Left hindlimb (tissue), 1 donor: ENCODE measurements at places on chromosomes 1 and 21.

- no peak for DNase-seq
These were observed 256.1 kb upstream of the DPYD start for GRCh38 chr1:98176936-98177335.

DNA sequence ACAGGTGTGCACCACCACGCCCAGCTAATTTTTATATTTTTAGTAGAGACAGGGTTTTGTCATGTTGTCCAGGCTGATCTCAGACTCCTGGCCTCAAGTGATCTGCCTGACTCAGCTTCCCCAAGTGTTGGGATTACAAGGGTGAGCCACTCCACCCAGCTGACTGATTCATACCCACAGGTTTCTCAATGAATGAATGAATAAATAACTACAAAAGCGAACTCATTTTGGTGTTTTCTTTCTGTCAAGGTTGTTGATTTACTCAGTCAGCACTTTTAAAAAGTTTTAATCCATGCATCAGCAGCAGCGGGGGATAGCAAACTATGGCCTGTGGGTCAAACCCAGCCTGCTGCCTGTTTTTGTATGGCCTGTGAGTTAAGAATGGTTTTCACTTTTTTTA lies 217.5 kb downstream of the FAF1 start:
- DNase-seq: no peak

- no peak for DNase-seq
These were observed 378.4 kb downstream of the SETD4 start for GRCh38 chr21:35681946-35682345.

- no peak for DNase-seq
These were observed 15.8 kb downstream of the TSPAN2 start for GRCh38 chr1:115073298-115074087.

- no peak for DNase-seq
These were observed 8.2 kb downstream of the NES start for GRCh38 chr1:156668801-156669637.

DNA sequence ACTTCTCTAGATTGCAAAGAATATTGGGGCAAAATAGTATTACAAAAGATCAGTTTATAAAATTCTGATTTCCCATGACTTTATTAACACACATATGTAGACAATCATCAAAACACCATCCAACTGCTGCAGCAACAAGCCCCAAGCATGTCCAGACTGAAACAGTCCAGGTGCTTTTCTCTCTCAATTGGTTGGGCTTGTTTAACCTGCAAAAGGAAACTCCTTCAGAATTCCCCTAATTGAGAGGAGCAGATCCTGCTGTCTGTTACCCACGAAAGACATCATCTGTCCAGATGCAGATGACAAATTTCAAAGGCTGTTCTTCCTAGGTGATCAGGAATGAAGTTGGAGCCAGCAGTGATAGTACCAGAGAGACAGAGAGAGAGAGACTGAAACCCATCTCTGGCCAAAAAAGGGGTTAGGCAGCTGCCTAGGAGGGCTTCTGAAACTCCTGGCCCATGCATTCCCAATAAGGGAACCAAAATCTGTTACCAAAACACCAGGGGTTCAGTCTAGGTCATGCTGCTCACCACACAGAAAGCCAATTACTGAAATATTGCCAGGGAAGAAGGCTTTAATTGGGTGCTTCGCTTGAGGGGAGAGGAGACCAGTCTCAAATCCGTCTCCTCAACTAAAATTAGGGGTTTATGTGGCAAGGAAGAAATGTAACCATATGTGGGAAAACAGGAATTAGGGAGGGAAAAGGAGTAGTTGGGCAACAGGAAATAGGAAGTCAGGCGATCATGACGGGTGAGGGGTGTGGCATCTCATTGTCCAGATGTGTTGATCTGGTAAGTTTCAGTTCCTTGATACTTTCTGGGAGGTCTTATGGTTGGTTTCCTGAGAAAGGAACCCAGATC lies 34.7 kb upstream of the RGL1 start:
- DNase-seq: no peak

DNA sequence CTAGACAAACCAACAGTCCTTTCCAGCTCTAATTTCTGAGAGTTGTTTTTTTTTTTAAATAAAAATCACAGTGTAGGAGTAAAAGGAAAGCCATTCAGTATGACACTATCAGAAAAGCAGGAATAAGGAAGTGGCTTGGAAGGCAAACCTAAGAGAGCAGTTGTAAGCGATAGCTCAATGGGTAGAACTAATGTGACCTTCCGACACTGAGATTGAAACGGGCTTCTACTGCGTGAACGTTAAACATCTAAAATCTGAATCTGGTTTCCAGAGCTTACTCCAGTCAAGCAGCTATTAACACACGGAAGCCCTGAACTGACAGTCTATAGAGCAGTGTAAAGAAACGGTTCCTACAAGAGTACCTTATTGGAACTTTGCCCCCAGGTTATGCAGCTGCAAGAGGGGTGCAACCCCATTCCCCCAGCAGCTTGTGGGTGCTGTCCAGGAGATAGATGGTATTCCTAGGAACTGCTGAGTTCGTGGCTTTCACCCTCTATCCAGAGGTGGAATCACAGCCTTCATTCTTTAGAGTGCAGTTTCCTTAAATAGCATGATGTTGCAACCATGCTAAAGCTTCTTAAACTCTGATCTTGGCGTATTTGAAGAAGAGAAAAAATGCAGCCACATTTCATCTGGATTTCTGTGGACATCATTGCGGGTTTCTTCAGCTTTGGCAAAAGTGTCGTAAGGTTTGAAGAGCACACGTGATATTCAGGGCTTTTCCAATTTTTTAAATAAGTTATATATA lies 3.3 kb upstream of the IRF2BP2 start:
- peak; percentile 60 for DNase-seq

DNA sequence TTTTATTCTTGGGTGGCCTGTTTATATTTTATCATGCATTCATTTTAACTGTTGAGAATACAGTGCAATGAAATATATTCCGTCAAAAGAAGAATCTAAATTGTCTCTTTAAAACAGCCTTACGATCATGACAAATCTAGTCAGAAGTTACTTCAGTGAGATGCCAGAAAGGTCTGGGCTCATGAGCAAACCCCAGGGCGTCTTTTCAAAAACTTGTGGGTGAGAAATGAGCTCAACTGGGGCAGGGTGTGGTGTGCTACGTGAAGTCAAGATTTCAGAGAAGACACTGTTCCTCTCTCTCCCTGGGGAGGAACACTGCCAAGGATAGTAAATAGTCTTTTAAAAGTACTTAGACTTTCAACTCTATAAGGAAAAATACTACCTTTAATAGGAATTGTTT lies 13.4 kb upstream of the UAP1 start:
- no peak for DNase-seq

DNA sequence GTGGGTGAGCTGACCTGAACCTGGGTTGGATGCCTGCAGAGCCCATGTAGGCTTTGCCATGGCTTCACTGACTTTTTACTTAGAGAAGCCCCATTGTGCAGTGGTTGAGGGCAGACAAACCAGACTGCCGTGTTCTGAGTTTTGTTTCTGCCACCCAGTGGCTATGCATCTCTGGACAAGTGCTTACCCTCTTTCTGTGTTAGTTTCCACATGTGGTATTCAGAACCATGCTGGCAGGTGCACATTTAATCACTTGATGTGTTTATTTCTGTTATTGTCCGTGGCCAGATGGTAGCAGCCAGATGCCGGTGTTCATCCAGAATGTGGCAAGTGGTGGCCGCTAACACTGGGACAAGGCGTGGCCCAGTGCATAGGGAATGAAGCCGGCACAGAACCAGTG lies 10.3 kb upstream of the PTPN7 start:
- no peak for DNase-seq

DNA sequence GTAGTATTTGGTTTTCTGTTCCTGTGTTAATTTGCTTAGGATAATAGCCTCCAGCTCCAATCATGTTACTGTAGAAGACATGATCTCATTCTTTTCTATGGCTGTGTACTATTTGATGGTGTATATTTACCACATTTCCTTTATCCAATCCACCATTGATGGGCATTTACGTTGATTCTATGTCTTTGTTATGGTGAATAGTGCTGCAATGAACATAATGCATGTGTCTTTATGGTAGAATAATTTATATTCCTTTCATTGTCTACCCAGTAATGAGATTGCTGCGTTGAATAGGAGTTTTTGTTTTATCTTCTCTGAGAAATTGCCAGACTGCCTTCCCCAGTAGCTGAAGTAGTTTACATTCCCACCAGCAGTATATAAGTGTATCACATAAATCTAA lies 538.8 kb downstream of the LRRIQ3 start:
- DNase-seq: no peak

- no peak for DNase-seq
These were observed 104.8 kb downstream of the RGS2 start for GRCh38 chr1:192913683-192914082.

- DNase-seq: no peak
These were observed 497.4 kb downstream of the DPYD start for GRCh38 chr1:97423403-97423802.

- no peak for DNase-seq
These were observed 286.7 kb downstream of the SRGAP2C start for GRCh38 chr1:121471523-121471922.

- DNase-seq: peak; percentile 46
These were observed at the start of gene KCND3 for GRCh38 chr1:111989531-111990025. KCND3 (minus strand) TSS chr1:111989668.

- DNase-seq: no peak
These were observed 396.0 kb upstream of the USP24 start for GRCh38 chr1:55611123-55611522.

DNA sequence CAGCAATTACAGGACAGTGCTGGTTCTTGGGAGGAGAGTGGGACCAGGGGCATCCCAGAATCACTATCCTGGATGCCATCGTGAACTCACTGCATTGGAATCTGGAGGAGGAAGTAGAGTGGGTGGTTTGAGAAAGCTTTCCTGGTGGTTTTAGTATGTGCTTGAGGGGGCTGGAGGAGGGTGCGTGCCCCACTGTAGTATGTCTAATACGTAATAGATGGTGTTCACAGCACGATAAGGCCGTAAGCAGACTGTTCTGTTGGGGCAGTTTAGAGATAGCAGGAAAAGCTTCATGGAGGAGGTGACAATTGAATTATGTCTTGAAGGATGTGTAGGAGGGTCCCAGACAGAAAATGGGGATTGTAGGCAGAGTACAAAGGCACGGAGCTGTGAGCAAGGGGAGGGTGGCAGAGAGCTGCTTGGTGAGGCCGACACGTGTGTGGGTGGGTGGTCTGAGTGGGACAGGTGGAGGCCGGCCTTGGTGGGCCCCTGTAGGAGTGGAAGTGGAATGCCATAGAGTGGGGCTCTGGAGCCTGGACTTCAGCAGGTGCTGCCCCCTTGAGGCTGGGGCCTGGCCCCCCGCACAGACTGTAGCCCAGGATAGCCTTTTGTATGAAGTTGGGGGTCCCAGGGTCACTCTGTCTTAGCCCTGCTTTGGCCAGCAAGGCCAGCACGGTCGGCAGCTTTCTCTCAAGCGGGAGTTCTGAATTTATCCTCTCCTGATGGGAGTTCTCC lies 37.0 kb downstream of the IL6R start:
- no peak for DNase-seq

DNA sequence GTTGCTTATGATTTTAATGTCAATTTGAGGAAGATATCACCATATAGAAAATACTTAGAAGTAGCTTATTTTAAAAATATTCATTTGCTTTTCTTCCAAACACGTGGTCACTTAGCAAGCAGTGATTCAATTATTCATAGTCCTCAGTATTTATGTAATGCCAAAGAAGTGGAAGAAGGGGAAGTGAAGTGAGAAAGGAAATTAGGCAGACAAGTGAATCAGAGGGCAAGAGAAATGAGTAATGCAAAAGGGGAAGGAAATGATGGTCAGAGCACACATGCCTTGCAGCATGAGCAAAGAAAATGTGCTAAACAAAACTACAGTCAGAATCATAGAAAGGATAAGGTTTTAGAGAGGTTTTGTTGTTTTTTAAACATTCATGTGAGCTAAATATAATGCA lies 31.8 kb downstream of the SDCCAG8 start:
- DNase-seq: no peak

GRCh38 chr1:204574865-204575163 lies 58.6 kb downstream of the MDM4 start:
- DNase-seq: peak; percentile 56

DNA sequence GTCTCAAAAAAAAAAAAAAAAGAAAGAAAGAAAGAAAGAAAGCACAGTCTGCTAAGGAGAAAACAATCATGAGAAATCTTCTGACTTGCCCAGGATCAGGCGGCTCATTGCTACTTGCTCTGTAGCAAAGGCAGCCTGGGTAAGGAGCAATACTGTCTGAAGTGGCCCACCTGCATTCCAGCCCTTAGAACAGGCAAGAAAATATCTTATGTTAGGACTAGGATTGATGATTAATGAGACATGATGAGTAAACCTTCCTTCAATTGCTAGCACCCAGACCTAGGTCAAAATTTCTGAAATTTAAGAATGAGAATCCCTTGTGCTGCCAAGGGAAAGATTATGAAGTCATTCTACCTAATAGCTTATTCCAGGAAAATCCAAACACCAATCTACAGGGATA lies 140.8 kb downstream of the DSCAM start:
- no peak for DNase-seq

DNA sequence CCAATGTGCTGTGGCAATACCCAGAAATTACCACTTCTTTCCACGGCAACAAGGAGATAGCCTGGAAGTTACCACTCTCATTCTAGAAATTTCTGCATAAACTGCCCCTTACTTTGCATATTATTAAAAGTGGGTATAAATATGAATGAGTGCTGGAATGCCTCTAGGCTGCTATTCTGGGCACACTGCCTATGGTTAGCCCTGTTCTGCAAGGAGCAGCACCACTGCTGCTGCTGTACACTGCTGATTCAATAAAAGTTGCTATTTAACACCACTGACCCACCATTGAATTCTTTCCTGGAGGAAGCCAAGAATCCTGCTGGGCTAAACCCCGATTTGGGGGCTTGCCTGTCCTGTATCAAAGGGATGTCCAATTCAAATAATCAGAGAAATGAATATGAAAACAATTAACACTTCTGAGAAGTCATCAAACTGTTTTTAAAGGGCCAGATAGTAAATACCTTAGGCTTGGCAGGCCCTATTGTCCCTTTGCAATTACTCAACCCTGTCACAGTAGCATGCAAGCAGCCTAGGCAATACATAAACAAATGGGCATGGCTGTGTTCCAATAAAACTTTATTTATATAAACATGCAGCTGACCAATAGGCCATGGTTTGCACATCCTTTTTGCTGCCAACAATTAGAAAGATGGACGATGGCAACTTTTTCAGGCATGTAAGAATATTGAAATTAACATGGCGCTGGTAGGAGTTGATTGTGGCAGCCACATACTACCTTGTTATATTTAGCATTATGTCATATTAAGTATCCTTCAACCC lies 369.4 kb upstream of the B3GALT2 start:
- DNase-seq: no peak

GRCh38 chr1:210690236-210690635 lies 361.5 kb downstream of the HHAT start:
- DNase-seq: no peak

DNA sequence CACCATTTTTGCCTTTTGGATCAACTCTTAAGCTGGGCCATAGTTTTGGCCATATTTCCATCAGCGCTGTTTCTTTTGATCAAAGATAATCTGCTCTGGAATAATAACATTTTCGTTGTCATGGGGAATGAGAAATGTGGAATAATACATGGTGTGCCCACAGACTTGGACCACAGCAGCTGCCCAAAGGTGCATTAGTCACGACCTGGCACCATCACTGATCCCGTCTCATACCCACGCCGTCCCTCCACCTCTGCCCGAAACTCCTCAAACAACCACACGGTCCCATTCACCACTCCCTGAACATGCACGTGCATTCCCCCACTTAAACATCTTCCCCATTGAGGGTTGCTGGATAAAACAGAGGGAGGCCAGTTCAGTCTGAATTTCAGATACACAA lies 76.9 kb downstream of the SLC66A1 start:
- DNase-seq: no peak
